ENCODE measurements at places on chromosomes 3 and 15. TPM values are rescaled to one million over a fixed set of nuclear protein-coding genes. Genes with fewer than 3 reads are reported as not detected.

The TXNRD3 gene
- total RNA-seq, result 12.5 TPM

DNA sequence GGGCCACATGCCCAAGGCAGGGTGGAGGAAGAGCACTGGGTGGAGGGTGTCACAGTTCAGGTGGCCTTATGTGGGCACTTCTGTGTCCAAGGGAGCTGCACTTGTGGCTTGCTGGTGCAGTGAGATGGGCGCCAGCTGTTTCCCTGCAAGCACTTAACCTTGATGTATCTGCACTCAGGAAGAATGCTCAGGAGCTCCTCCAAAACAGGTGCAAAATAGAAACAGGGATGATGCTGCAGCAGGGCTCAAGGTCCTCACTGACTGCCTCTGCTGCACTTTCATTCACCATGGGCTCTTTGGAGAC is 151.3 kb downstream of the CADPS start:
- no peak for DNase-seq

DNA sequence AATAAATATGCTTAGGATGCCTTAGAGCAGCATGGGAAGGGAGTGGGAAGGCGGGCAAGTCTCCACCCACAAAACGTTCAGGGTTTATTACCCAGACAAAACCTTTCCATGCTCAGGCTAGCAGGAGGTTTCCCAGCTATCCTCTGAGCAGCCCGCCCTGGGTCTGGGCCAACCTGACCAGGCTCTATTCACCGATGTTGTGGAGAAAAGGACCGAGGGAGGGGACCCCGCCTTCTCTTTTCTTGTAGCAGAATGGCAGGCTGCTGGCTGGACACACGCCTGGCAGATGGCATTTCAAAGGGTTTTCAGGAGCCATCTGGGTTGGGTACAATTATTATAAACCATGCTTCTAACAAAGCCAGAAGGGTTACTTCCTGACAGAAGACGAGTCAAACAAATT is 540.9 kb downstream of the MAGI1 start:
- DNase-seq, result no peak

- no peak for DNase-seq
Measured at GRCh38 chr3:10929978-10930665, 62.4 kb upstream of the SLC6A1 start.

The KNL1 gene
- 3.5 TPM for total RNA-seq

The MYL3 gene
- 5.6 TPM for total RNA-seq

DNA sequence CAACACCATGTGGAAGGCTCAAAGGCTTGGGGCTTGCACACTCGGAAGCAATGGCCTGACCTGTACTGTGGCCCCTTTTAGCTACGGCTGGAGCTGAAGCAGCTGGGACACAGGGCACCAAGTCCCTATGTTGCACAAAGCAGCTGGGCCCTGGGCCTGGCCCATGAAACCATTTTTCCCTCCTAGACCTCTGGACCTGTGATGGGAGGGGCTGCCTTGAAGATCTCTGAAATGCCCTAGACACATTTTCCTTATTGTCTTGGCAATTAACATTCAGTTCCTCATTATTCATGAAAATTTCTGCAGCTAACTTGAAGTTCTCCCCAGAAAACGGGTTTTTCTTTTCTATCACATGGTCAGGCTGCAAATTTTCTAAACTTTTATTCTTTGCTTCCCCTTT is 85.6 kb upstream of the ALDH1A3 start:
- DNase-seq, result no peak

DNA sequence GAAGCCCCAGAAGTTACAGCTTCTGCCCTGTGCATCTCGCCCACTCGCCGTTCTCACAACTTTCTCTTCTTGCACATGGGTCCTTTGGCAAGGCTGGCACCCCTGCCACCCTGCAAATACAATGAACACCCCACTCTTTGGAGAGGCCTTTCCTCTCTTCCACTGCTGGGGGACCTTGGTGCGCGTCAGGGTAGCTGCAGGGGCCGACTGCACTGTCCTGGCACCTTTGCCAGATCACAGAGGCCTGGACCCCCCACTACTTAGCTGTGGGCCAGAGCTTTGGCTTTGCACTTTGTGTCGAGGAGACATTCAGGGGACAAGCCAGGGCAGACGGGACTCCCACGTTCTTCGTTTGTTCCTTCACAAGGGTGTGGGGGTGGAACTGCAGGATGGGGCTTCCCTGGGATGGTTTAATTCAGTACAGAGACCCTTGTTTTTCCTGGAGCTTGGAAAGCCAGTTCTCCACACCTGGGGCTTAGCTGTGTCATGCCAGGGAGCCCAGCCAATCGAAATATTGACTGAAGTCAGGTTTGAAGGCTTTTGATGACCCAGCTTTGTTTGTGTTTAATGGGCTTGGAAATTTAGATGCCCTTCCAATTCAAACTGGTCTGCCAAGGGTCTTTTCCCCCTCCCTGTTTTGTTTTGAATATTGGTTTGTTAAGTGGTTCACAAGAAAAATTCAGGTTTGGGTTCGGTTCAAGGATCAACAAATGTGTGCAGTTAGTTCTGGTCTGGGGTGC is 256.1 kb upstream of the TLE3 start:
- DNase-seq, result no peak

The P2RY13 gene
- 10.7 TPM for total RNA-seq

DNA sequence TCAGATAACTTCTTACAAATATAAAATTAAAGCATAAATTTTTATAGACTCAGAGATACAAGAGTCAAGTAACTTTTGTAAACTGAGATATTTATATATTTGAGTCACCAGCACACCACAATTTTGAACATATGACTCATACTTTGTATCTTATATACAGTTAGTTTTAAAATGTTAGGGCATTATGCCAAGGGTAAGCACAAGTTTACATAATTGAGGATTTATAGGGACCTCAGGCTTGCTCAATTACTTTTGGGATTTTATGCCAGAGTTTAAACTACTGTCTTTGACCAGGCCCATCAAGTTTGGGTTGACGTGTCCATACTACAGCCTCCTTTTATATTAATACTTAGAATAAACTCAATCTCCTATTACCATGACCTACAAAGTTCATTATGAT is 7.4 kb upstream of the FGF7 start:
- no peak for DNase-seq

GRCh38 chr3:140216249-140216648 is 281.3 kb downstream of the CLSTN2 start:
- no peak for DNase-seq

The FXR1 gene
- 107 TPM for total RNA-seq

DNA sequence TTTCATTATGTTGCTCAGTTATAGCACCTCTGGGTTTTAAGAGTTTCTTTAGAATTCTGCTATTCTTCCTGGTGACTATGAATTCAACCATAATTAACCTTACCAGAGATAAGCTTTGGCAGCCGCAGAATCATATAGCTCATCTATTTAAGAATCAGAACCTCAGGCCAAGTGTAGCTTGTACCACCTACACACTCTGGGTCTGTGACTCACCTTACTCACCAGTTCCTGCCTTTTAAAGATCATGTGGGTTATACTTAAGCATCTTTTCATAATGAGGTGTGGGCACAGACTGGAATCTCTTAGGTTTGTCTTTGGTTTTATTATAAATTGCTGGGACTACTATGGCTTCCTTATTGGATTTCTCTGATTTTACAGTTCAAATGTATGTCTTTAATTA is 21.9 kb downstream of the CDV3 start:
- DNase-seq, result no peak

GRCh38 chr3:119170821-119171220 is 2.6 kb upstream of the UPK1B start:
- no peak for DNase-seq

The ZBED2 gene
- total RNA-seq, result not detected

DNA sequence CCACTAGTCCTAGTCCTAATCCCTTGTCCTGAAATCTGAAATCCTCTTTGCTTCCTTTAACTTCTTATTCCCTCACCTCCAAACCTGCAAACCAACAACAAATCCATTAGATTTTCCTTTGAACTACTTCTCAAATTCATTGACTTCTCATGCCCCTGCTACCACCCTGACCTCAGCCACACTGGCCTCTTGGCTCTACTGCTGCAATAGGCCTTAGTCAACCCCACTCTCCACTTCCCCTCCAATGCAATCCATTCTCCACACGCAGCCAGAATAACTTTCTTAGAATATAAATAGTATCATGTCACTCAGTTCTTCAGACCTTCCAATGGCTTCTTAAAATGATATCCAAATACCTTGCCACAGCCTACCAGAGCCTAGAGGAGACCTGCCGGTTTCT is 131.1 kb upstream of the GADL1 start:
- DNase-seq, result no peak

DNA sequence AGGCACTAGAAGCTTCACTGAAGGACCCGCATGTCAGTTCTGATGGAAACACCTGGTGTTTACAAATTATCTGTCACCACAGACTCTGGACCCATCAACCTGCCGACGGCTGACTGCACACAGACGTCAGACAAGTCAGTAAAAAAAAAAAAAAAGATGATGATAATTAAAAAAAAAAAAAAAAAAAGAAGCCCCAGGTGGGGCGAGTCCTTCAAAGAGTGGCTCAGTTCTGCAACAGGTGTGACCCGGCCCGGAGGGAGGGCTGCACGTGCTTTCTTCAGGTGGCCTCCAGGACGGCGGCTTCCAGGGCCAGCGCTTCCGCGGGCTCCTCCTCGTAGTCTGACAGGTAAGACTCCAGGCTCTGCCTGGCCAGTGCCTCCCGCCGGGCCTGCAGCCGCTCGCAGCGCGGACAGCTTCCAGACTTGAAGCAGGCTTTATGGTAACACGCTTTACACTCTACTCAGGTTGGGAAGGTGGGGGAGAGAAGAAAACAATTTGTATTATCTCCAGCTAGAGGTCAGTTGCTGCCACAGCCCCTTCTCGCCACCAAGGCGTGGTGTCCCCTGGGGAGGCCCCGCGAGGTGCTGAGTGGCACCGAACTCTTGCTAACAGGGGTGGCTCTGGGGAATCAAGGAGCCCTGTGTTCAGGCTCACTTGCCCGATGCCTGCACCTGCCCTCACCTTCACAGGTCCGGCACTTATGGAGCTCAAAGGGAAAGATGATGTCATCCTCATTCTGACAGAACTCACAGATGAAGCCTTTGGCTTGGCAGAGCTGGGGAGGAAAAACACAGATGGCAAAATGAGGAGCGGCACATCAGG is 61.8 kb downstream of the RUBCN start:
- no peak for DNase-seq

GRCh38 chr15:69701198-69701597 is 248.6 kb downstream of the RPLP1 start:
- no peak for DNase-seq

The KLF15 gene
- total RNA-seq, result 55.1 TPM

DNA sequence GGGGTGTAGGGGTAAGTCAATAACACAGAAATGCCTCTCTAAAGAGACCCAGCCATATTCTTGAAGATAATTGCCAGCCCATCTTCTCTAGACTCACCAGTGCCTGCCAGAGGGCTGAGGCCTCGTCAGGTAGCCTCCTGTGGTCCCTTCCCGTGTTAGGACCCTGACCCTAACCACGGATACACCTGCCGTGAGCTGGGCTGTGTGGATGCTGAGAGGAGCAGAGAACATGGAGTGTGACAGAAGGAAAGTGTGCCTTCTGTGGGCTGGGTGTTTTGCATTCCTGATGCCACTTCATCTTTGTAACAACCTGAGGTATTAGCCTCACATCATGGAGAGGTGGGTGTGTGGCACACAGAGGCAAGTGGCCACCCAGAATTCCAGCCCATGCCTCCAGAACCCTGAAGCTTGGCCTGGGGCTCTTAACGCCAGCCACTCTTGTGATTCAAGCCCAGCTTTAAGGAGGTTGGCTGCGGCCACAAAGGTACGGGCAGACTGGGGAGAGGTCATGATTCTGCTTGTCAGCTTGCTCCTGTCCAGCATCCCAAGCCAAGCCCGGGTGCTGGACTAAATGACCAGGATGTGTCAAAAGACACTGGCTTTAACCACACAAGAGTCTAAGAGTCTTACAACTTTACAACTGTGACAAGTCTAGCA is 21.1 kb upstream of the ABTB1 start:
- DNase-seq, result no peak

The BRPF1 gene
- total RNA-seq, result 15.6 TPM

GRCh38 chr15:61671736-61672135 is 388.5 kb downstream of the VPS13C start:
- no peak for DNase-seq

DNA sequence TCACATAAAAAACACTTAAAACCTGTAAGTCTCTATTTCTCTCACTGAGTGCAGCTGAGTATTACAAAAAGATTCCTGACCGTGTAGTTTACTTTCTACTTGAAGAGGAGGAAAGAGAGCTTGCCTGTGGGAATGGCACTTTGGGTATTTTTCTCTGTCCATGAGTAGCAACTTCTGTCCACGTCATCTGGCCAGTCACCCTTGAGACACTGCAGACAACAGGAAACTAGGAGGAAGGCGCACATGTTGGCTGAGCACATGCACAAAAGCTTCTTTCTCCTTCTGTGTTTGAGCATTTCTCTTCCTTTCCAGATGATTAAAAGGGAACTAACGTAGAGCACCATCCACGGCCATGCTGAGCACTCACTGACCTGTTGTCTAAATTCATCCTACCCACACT is 19.7 kb downstream of the STARD5 start:
- no peak for DNase-seq

The PRICKLE2 gene
- 87.9 TPM for total RNA-seq

The BHLHE40 gene
- 16.3 TPM for total RNA-seq

DNA sequence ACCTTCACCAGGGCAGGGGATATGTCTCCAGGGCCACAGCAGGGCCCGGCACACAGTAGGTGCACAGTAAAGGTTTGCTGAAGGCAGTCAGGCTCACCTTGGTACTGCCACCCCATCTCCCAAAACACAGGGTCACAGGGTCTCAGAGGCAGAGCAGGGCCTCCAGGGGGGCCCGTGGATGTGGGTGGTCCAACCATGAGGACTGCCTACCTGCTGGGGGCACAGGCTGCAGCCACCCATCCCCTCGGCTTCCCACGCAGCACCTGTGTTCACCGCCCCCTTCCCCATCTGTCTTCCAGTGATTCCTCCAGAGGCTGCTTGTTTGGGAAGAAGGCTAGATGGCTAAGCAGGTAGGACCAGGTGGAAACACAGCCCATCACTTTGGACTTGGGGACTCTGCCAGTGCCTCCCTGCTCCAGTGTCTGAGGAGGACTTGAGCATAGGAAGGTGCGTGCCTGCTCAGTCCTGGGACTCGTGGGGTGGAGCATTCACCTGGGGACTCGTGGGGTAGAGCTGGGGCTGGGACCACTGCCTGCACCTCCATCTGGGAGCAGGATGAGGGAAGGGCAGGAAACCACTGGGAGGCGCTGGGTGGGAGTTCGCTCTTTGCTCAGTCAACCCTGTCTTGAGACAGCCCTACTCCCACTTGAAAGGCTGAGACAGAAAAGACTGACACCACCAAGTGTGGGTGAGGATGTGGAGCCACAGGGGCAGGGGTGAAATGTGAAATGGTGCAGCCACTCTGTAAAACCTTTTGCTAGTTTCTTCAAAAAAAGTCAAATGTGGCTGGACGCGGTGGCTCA is 18.8 kb upstream of the PLXND1 start:
- no peak for DNase-seq

The C3orf22 gene
- total RNA-seq, result not detected

DNA sequence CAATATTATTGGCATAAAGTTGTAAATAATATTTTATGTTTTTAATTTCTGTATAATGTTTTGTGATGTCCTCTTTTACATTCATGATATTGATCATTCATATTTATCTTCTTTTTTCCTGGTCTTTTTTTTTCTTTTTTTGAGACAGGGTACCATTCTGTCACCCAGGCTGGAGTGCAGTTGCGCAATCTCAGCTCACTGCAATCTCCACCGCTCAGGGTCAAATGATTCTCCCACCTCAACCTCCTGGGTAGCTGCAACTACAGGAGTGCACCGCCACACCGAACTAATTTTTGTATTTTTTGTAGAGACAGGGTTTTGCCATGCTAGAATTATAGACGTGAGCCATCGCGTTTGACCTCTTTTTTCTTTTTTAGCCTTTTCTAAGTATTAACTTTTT is 52.9 kb downstream of the USF3 start:
- no peak for DNase-seq

- DNase-seq, result no peak
Measured at GRCh38 chr3:118991775-118992174, 42.9 kb downstream of the IGSF11 start.

- peak; percentile 39 for DNase-seq
Measured at GRCh38 chr15:61186905-61187741, 42.0 kb downstream of the RORA start.
